ENCODE measurements at places on chromosomes 7 and 10.
A peak's percentile ranks its signal among the peaks of the same experiment; 100 is the strongest.

DNA sequence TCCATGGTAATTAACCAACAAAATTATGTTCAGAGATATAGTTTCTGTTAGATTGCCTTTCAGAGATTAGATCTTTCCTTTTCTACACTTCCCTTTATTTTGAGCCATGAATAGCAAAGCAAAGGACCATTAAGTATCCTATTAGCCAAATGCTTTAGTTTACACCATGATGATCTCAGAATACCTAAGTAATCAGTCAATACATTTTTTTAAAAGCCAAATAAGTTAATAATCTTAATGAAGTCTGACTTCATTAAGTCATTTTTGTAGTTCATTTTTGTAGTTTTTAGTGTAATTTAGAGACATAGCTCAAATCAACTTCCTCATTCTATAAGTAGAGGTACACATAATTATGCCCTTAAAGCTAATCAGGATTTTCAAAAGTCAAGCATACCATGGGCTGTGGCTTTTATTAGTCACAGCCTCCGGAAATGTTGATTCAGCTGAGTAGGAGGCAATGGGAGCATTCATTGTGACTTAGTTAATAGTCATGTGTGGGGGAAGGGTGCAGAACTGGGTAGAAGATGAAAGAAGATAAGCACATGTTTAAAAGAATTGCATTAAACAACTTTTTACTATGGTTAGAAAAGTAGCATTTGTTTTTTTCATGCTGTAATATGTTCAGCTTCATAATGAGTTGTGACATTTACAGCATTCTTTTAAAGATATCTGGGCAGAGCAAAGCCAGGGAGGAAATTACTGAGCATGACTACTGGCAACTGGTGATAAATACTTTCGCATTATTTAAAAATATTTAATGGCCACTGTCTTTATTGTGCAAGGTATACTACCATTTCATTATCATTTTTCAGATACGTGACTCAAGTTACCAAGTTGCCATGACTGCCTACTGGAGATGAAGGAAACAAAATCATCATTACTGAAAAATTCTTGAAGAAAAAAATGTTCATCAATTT, 57.3 kb upstream of the CCDC71L start:
- DNase-seq = peak; percentile 67

DNA sequence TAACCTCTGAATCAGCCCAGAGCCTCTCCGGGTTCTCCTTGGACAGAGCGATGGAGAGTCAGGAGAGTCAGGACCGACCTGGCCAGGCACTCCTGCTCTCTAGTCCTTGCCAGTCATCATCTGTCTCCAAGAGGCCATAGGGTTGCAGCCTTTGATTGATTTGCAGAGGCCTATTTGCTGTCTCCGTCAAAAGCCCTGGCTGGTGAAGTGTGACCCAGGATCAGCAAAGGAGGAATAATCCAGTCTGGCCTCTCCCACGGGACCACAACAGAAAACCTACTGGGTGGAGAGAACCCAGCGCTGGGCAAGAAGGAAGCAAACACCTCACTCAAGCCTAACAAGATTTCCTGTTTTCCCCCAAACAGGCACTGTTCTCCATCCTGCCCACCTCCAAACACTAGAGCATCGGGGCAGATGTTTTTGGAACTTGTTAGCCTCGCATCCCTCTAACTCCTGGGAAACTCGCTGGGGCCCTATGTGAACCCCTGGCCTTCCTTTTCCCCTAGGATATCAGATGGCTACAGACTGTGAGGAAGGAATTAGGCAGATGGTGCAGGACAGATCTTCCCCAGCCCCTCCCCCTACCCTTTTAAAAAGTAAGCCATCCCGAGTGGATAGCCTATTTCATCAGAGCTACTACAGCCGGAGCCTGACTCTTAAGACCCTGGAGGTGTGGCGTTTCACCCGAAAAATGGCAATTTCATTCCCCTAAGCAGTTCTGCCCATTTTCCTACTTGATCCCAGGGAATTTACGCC, 54.3 kb downstream of the PODXL start:
- peak; percentile 19 for DNase-seq

DNA sequence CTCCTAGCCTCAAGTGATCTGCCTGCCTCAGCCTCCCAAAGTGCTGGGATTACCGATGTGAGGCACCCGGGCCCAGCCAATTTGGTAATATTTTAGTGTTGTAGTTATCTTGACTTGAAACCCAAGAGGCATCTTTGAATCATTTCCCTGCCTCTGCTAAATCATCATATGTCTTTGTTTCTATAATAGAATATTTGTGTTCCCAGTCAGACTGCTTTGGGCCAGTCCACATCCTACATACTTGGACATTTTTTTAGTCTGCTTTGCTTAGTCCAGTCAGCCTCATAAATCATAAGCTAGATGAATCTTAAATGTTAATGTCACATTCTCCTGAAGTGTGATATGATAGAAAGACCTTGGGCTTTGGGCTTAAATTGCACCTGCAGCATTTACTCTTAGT, 5.9 kb downstream of the STAM start:
- DNase-seq = no peak

DNA sequence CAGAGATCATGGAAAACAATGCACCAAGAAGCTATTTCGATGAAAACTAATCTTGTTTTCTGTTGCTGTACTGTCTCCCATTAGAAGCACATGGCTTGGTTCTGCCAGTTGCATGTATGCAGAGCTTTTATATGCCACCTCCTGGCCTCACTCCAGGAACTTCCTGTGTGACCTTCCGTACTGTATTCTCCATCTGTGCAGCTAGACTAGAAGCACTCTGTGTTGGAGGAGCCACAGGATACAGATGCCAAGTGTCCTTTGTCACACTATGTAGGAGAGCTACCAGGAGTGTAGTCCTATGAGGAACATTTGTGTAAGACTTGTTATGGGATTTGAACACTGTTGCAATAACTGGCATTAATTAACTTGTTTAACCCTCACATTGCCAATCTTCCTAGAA, 503.5 kb upstream of the TPK1 start:
- DNase-seq = peak; percentile 92

GRCh38 chr10:80444646-80445319, 9.3 kb upstream of the TSPAN14 start:
- peak; percentile 70 for DNase-seq

- no peak for DNase-seq
Observed at GRCh38 chr7:158032561-158033115, 555.0 kb downstream of the PTPRN2 start.

DNA sequence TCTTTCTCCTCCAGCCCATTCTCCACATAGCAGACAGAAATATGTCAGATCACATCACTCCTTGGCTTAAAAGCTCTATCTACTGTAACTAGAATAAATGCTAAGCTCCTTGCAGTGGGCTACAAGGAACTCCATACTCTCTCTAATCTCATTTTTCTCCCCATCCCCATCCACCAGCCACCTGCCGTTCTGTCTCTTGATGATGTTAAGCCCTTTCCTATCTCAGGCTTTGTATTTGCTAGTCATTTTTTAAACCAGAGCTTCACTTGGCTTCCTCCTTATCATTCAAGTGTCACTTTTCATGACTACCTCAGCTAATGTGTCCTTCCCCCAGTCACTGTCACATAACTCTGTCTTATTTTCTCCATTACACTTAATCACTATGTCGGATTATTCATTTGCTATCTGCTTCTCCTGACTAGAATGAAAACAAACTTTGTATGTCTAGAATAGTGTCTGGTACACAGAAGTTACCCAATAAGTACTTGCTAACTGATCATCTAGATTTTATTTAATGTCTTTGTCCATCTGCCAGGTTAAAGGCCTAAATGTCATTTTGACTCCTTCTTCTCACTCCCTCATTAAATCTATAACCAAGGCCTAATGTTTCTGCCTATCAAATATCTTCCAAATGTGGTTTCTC, 87.2 kb upstream of the RPA3 start:
- no peak for DNase-seq

DNA sequence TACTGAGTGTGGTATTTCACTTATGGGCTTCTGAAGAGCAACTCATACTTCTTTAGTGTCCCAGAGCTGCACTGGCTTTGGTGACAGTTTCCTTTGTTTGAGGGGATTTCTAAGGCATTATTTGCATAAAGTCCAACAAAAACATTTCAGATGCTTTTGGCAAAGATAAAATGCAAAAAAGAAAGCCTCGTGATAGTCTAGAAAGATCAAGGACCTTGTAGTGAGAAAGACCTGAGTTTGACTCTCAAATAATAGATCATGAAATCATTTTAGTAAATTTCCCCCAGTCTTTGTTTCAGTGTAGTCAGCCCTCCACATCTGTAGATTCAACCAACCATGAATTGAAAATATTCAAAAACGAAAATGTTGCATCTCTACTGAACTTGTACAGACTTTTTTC, 107.4 kb downstream of the EEPD1 start:
- DNase-seq = no peak

DNA sequence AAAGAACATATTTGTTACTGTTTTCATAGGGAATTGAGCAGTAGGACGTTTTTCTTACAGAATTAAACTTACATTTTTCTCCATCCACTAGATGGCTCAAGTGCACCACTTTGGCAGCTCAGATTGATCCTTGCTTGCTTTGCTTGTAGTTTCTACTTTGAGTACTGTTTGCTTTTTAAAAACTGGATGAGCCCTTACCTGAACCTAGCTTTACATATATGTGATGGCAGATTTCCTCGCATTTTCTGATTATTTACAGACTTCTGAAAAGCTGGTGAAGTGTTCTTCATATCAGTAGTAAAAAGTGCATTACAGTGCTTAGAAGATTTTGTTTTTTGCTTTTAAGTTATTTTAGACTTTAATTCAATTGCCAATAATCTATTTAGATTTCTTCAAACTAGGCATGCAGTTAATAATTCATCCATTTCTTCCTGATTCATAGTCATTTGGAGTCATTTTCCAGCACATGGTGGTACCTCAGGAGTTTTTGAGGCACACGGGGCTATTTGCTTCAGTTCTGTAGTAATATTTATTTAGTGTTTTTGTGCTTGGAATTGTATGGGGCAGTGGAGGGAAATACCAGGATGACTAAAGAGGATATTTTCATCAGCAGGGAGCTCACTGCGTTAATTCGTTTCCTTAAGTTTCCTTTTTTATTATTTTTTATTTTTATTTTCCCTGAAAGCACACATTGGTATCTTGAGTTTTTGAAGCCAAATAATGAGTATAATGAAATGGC, 57.3 kb downstream of the MAPK8 start:
- DNase-seq = peak; percentile 76

DNA sequence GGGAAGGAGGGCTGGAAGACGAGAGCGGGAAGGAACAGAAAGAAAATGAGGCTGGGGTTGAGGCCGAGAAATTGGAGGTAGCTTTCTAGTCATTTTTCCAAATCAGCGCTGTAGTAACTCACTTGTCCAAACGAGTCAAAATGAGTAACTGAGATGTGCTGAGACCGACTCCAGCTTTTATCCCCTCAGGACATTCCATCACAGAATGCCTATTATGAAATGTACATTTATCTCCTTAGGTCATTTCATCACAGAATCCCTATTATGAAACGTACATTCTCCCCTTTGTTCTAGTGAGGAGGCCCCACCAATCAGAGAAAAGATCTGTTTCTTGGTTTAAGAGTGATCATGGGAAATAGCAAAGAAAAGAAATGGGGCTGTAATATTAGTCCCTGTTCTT, 55.7 kb upstream of the AMPH start:
- DNase-seq = no peak

- peak; percentile 98 for DNase-seq
Observed at GRCh38 chr7:107890962-107891635, at the start of gene DLD. TSS of gene DLD (plus strand) at chr7:107891183. CDS start at chr7:107891251, 68 bp downstream.

- peak; percentile 47 for DNase-seq
Observed at GRCh38 chr10:15419279-15419874, 48.3 kb upstream of the FAM171A1 start.

GRCh38 chr10:71982269-71983178, 18.3 kb downstream of the CHST3 start:
- DNase-seq = no peak

DNA sequence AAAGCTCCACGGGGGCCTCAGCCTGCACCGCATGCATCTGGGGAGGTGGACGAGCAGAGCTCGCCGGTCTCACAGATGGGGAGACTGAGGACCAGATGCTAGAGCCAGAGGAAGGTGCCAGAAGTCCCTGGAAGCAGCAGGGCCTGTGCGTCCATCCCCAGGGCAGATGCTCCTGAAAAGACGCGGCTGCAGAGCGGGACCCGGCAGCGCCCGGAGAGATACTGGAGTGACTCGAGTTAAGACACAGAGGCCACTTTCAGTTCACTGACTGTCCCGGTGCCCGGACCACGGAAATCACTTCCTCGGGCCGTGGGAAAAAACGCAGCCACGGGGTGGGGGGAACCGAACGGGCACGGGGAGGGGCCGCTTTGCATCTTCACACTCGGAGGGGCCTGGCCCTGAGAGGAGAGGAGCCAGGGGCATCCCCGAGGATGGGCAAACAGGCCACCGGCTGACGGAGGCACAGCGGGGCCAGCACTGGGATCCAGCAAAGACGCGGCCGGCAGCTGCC, 85.4 kb downstream of the FOXL3 start:
- no peak for DNase-seq

GRCh38 chr10:72785409-72785808, 93.5 kb downstream of the MCU start:
- no peak for DNase-seq

GRCh38 chr7:28512668-28513440, 100.5 kb downstream of the CREB5 start:
- DNase-seq = no peak

DNA sequence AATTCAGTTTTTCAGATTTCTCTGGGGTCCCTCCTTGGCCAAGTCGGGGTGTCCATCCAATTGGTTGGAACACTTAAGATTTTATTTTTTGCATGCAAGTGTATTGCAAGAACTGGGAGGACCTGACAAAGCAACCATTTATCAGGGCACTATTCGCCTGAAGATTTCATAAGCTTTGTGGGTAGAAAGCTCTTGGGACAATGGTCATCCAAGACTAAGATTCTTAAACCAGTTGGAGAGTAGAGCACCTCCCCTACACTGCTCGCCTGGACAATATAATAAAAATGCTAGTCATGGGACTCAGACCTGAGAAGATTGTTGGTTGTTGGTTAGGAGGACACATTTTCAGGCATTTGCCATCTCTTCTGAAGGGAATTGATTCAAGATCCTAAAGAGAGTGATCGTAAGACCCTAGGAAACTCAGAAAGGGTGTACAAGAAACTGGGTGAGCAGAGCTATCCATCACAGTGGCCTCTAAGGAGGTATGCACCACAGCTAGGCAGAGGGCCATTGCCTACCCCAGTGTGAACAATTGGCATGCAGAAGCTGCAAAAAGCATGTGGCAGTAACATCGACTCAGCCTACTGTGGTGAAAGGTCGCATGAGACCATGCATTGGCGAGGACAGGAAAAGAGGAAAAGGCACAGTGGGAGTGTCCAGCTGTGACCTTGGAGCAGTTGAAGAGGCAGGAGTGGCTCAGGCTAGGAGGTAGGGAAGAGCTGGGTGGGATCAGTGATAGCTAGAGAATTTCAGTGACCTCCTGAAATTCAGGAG, 1235.3 kb upstream of the AUTS2 start:
- peak; percentile 4 for DNase-seq

GRCh38 chr10:2851566-2851965, 215.8 kb upstream of the PFKP start:
- DNase-seq = peak; percentile 54
